Stimulated activated CD8-positive, alpha-beta memory T cell treated with anti-CD3 and anti-CD28 coated beads, Interleukin-4, amount 100 ng/mL, for 4 hours (primary cell): ENCODE measurements at places on chromosomes 1 and 21.

DNA sequence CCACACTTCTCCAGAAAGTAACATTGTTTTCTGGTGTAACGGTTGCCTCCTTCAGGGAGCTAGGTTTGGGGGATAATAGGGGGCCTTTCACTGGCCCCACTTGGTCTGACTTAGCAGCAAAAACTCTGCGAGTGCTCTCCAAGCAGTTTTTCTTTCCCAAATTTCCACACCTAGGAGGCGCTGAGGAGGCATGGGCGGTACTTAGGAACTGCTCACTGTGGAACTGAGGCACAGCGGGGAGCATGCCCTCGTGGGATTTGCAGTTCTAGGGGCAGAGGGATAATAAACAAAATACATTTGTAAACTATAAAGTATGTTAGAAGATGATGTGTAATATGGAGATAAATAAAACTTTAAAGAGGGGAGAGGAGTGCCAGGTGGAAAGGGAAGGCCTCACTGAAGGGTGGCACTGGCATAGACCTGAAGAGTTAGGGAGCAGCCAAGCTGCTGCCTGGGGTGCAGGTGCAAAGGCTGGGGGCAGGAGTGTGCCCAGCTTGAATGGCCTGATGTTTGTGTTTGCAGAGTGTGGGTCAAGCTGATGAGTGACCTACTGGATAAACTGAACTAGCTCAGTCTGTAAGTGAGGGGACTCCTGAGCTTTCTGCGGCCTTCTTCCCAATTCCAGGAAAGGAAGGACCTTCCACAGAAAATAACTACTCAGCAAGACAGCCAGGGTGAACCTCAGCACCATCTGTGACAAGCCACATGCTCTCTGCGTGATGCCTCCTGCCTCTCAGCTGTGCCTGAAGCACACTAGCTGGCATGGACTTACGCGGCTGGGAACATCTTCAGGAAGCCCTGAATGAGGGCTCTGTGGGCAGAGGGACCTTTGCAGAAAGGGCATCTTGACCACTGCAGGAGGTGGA, 1.9 kb downstream of the EPHX1 start:
- DNase-seq = no peak

- DNase-seq = no peak
Observed at GRCh38 chr1:226725897-226726267, 13.2 kb downstream of the ITPKB start.

GRCh38 chr1:202791077-202791747, 17.0 kb downstream of the KDM5B start:
- DNase-seq = no peak

GRCh38 chr1:12048372-12048771, 14.7 kb upstream of the TNFRSF8 start:
- DNase-seq = no peak

DNA sequence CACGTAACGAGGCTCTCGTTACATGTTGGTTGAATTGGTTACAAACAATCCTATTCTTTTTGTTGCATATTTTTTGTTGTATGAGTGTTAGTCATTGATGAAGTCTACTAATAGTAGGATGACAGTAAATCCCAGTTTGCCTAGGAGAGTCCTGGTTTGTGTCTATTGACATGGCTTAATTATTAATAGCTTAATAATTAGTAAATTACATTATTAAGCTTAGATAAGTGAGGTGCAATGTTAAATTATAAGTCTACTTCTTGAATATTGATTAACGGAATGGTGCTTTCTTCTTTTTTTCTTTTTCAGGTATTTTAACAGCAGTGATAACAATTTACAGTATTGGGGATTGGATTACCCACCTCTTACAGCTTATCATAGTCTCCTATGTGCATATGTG, 34.5 kb downstream of the ALG6 start:
- no peak for DNase-seq

DNA sequence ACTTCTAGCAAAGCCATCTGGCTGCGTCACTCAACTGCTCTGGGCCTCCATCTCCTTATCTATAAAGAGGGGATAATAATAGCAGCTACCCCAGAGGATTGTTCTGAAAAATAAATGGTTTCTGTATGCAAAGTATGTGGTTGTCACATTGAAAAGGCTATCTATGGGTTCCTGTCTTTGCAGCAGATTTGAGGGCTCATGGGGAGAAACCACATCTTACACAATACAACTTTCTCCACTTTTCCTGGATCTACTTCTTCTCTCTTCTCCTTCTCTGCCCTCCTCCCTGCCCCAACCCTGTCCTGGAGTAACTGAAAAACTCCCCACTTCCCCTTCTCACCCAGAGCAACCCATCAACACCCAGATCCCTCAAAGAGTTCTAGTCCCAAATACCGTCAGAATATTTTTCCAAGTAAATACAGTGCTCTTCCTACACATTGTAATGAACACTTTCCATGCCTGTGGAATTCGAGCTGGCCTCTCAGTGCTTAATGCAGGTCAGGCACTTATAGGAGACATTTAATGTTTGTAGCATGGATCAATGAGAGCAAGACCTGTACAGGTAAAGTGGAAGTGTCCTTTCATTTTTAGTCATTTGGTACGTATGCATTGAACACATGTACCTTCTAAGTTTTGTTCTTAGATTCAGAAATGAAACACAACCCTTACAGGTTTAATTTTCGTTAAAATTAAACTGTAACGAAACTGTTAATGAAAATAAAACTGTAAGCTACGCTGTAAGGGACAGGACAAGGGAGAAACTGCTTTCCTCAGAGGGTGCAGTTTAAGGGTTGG, 131.9 kb downstream of the AK5 start:
- no peak for DNase-seq

DNA sequence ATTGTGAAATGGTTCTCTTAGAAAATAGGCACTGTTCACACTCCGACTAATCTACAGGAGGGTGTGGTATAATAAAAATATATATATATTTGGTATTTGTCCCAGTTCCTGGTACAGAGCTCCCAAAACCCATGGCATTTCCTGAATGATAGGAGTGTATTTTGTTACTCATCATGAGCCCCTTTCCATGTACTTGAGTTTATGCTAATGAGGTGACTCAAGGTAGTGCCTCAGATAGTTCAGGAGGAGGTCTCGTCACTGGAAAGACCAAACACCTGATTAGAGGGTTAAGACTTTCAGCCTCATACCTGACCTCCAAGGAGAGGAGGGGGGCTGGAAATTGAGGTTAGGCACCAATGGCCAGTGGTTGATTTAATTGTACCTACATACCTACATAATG, 57.9 kb downstream of the TTC3 start:
- no peak for DNase-seq

DNA sequence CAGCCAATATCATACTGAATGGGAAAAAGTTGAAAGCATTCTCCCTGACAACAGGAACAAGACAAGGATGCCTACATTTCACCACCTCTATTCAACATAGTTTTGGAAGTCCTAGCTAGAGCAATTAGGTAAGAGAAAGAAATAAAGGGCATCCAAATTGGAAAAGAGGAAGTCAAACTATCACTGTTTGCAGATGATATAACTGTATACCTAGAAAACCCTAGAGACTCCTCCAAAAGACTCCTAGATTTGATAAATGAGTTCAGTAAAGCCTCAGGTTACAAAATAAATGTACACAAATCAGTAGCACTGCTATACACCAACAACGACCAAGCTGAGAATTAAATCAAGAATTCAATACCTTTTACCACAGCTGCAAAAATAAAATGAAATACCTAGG, 171.3 kb upstream of the HP1BP3 start:
- no peak for DNase-seq
